AML-193 (cell line): ENCODE measurements at places on chromosomes 4 and X.
A peak's percentile ranks its signal among the peaks of the same experiment; 100 is the strongest.

DNA sequence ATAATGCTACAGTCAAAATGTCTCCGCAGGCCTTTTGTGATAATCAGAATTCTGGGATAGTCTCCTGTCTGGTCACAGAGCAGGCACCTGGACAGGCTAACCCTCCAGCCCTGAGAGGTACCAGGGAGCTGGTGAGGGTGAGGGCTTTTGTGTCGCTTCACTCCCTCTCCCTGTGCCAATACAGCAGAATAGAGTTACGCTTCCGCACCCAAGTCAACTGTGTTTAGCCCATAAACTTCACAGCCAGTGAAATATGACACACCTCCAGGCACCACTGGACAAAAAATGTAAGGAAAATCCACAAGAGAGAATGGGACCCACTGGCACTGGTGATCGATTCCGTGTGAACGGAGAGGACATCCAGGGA is 1.3 kb downstream of the GAK start:
- no peak for DNase-seq

GRCh38 chr4:41102414-41103092 is 111.8 kb downstream of the APBB2 start:
- DNase-seq: no peak

DNA sequence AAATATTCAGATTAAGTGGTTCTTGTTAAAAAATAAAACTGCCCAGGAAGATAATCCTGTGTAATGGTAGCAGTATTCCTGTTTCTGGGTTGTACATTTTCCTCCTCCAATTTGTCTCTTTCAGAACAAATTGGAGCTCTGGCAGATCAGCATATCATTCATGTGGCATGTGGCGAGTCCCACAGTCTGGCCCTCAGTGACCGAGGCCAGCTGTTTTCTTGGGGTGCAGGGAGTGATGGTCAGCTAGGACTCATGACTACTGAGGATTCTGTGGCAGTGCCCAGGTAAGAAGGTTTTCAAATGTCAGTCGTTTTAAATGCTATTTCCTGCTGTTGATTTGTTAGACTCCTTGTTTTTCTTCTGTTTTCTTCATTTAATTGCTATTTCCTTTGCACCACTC is 47.9 kb downstream of the NAP1L5 start:
- DNase-seq: no peak

- peak; percentile 4 for DNase-seq
Observed at GRCh38 chr4:6324999-6325787, 55.5 kb downstream of the WFS1 start.

GRCh38 chr4:87442889-87443288 is 20.5 kb downstream of the NUDT9 start:
- no peak for DNase-seq

DNA sequence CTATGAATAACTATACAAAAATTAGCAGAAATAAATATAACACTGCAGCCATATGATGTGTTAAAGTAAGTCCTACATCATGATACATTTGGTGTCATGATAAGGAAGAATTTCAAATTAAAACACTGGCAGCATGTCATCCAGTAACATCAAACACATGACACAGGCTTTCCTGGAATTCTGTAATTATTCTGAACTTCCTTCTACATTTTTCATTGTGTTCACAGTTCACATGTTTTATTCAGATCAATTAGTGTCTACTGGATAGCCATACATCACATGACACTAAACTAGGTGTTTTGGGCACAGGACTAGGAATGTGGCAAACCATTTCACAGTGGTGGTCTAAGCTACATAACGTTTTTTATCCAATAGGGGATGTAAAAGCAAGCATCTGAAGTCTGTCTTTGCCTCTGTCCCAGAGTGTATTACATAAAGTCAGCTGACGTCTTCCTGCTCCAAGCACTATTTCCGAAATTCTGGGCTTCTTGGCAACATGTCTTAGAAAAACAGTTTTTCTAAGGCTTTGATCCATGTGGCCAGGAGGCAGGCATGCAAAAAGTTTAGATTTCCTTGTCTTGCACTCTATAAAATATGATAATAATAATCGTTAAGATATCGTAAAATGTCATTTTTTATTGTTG is 707.9 kb downstream of the CENPC start:
- no peak for DNase-seq

DNA sequence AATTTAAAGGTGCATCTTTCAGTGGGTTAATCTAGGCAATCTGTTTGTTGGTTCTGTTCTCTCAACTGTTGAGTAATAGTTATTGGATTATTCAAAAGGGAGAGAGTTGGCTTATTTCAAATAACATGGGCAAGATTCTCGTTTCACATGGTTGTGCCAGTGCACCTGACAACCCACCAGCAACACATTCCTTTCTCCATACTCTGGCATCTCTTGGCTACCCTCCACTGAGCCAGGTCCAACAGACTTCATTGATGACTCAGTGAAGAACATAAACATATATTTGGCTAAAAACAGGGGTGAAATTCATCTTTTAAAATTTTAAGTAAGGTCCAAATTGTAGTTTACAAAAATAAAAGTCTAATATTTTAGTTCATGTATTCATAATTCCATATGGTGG is 967.2 kb downstream of the RPA4 start:
- DNase-seq: no peak
